Fibroblast of villous mesenchyme (primary cell): ENCODE measurements at places on chromosomes 2 and 18.

DNA sequence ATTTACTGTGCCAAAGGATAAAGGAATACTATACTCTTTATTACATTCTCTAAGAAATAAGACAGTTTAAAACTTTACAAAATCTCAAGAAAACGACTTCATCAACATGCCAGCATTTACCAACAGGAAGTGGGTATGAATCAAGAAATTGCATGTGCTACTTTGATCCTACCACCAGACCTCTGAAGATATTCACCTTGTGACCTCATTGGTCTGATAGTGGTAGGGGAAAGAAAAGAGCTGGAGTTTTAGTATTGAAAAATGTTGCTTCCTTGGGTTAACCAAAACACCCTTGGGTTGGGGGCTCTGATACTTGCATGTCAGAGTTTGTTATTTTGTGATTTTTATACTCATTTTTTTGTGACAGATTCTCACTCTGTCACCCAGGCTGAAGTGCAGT, 84.1 kb upstream of the LPIN2 start:
- no peak for DNase-seq

DNA sequence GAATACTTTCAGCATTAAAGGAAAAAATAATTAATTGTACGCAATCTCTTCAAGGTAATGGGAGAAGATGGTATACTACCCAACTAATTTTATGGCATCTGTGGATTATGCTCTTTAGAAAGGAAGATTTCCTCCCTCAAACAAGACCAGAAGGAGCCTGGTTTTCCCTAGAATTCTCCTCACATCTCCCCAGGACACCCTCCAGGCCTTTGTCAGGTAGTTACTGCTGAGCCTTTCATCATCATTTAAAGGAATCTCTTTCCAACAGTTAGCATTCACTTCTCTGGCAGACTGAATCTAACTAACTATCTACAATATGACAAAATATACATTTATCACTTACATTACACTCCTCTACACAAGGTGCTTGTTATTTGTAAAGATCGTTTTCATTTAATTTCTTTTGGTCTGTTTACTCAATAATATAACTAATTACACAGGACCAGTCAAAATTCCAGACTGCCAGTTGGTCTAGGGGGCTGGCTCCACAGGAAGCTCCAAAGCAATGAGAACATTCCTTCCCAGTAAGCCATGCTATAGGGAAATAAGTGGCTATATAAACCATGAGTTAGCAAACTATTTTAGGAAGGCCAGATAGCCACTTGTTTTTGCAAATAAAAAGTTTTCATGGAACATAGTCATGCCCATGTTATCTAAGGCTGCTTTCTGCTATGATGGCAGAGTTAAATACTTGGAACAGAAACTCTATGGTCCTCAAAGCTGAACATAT, 19.1 kb downstream of the ZNF24 start:
- peak; percentile 22 for DNase-seq

DNA sequence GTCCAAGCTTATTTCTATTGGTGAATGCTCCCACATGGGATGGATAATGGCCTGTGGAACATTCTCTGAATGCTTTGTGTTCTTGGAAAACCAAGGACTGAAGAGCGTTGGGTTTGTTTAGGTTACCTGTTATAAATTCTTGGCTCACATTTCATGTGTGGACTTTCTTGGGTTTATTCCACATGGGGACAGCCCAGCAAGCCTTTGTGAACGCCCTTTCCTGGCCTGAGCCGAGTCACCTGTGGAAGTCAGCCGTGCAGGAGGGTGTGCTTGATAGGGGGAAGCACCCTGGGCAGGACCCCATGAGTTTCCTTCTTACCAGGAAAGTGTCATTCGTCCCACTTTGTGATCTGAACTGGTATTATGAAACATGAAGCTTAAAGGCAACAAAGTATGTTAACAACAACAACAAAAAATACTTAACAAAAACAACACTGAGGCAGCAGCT, 4.1 kb downstream of the RAB31 start:
- no peak for DNase-seq

- no peak for DNase-seq
Measured at GRCh38 chr2:192398236-192398635, 203.5 kb upstream of the TMEFF2 start.

GRCh38 chr2:173043897-173044519, 31.6 kb upstream of the MAP3K20 start:
- no peak for DNase-seq

GRCh38 chr2:54295911-54296310, 39.9 kb upstream of the TSPYL6 start:
- no peak for DNase-seq

DNA sequence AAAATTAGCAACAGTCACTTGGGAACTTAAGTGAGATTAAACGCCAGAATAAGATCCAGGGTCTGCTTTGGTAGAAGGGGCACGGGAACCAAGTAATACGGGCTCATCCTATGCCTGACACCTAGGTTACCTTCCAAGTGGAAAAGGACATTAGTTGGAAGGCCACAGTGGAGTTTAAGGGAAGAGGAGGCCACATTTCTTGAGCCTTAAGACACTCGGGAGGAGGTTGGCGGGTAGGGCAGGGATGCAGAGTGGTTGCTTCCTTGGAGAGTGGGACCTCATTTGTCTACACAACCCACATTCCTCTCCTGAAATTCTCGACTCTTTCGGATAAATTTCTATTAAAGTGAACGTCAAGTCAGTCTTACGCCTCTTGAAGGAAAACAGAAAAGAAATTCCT, 510 bp upstream of the DNAH6 start:
- DNase-seq, result no peak

GRCh38 chr2:17171446-17172049, 346.7 kb downstream of the RAD51AP2 start:
- peak; percentile 60 for DNase-seq

GRCh38 chr2:10750610-10751009, 29.2 kb downstream of the ATP6V1C2 start:
- no peak for DNase-seq

DNA sequence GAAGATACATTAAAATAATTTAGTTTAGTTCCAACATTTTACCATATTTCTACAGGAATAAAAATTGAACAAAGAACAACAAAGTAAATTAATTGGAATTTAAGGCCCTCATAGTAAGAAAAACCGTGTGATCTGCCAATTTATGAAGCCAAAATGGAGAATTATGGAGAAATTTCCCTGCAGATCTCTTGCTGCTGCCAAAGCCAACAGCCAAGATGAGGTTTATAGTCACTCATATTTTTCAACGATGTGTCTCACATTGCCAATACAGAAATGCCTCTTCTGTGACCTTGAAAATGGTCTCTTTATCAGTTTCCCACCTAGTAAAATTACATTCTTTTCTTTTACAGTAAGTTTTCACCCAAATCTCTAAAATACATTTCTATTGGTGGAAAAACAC, 317.2 kb upstream of the FIGN start:
- DNase-seq, result no peak

GRCh38 chr2:102027036-102027980, 35.5 kb downstream of the IL1R2 start:
- DNase-seq, result peak; percentile 98

DNA sequence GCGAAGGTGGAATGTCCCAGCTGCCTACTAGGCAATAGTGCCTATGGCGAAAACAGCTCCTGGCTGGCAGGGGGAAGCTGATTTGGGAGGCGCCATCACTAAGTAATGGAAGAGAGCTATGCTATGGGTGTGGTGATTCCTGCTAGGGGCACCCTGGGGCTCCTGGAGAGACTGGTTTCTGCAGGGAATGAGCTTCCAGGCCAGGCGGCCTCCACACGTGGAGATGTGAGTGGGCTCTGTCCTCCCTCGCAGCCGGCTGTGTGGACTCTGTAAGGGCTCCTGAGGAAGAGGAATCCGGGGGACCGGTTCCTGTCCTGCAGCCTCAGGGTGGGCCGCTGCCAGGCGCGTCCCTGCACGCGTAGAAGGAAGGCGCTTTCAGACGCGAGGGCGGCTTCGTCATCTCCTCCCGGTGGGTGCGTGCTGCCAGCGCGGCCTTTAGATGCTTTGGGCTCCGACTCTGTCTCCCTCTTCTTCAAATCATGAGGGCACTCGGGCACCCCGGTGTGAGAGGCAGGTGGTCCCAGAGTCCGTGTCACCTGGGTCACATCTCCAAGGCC, 55.5 kb upstream of the ANKRD62 start:
- DNase-seq, result peak; percentile 12

GRCh38 chr18:77030201-77030600, 102.4 kb downstream of the MBP start:
- DNase-seq, result no peak

DNA sequence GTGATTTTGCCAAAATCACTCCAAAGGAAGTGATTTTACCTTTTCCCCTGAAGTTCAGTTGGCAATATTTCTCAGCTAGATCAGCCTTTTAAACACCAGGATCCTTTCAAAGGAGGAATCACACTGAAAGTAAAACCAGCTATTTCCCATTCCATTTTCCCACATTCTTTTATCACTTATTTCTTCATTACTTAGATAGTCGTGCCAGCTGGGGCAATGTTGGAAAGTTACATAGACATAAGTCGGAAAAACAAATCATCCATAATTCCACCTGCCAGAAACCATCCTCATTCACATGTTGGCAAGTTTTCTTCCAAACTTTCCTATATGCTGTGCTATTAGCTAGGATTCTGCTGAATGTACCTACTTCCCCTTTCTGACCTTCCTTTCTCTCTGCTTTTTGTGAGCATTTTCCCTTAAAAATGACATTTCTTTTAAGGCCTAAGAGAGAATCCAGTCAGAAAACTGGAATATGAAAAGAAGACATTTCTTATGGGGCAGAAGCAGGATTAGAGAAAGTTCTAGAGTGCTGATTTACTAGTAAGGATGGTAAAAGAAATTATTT, 170.0 kb upstream of the STK17B start:
- no peak for DNase-seq
